Upper lobe of left lung (tissue), 6 donors: ENCODE measurements at places on chromosomes 4 and X. TPM values are rescaled to one million over a fixed set of nuclear protein-coding genes. Genes with fewer than 3 reads are reported as not detected.

The IL9R gene
- 1.5 TPM for total RNA-seq

The POLA1 gene
- total RNA-seq: 8.6 TPM

The TKTL2 gene
- not detected for total RNA-seq

The GPC3 gene
- 9.4 TPM for total RNA-seq

The RNF128 gene
- total RNA-seq: 17.0 TPM

The SYTL5 gene
- 0.37 TPM for total RNA-seq

The CNKSR2 gene
- 9.3 TPM for total RNA-seq

The F9 gene
- total RNA-seq: not detected

The MAD2L1 gene
- 1.7 TPM for total RNA-seq

The SLC2A9 gene
- 7.5 TPM for total RNA-seq

The ARX gene
- not detected for total RNA-seq

The SLC10A6 gene
- not detected for total RNA-seq

The HAND2 gene
- 3.0 TPM for total RNA-seq

The CT83 gene
- not detected for total RNA-seq

The HERC5 gene
- total RNA-seq: 4.3 TPM

The HSFX4 gene
- total RNA-seq: not detected

The TCEAL2 gene
- 3.2 TPM for total RNA-seq

The POU3F4 gene
- total RNA-seq: not detected

The HSD17B11 gene
- 103 TPM for total RNA-seq

The TMEM35A gene
- 1.3 TPM for total RNA-seq

The METTL14 gene
- 43.5 TPM for total RNA-seq
